Fibroblast of skin of right biceps (primary cell): ENCODE measurements at places on chromosomes 2 and 18.

GRCh38 chr2:106782681-106783080, 103.3 kb downstream of the ST6GAL2 start:
- no peak for DNase-seq

- DNase-seq, result peak; percentile 66
Measured at GRCh38 chr2:197152451-197153228, 157.9 kb downstream of the ANKRD44 start.

- DNase-seq, result no peak
Measured at GRCh38 chr2:60954139-60954538, 63.4 kb upstream of the PEX13 start.

DNA sequence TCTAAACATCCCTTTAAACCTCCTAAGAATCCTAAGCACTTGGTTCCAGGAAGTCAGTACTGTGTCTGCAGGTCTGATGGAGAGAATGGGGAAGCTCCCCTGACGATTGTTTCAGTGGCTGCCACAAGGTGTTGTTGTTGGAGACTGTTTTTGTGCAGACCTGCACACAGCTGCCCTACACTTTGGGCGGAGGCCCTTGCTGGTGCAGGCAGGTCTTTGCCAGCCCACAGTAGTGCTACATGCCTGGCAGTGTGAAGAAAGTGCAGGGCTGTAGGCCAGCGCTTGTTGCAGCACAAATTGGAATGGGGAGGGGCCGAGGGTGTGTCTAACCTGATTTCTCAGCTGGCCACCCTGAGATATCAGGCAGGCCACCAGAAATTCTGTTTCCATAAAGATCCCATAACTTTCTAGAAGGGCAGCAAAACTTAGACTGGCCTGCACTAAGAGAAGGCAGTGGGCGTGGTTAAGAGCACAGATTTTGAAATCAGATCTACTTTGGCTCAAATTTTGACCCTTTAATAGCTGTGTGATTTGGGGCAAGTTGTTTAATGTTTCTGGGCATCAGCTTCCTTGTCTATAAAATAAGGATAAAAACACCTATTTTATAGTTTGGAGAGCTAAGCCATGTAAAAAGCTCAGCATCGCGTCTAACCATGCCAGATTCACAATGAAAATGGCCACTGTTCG, 83.7 kb upstream of the SLC1A4 start:
- DNase-seq, result no peak

GRCh38 chr2:188294352-188294926, 2.8 kb downstream of the GULP1 start:
- no peak for DNase-seq

- DNase-seq, result no peak
Measured at GRCh38 chr2:216863946-216864345, 4.1 kb upstream of the TNP1 start.

GRCh38 chr2:233264667-233265066, 13.2 kb downstream of the ATG16L1 start:
- no peak for DNase-seq

GRCh38 chr2:41495050-41495449, 552.8 kb upstream of the PKDCC start:
- DNase-seq, result peak; percentile 2

GRCh38 chr18:13006531-13007247, 15.5 kb downstream of the CEP192 start:
- DNase-seq, result no peak

GRCh38 chr18:54906331-54907185, 52.7 kb downstream of the CCDC68 start:
- DNase-seq, result peak; percentile 60

DNA sequence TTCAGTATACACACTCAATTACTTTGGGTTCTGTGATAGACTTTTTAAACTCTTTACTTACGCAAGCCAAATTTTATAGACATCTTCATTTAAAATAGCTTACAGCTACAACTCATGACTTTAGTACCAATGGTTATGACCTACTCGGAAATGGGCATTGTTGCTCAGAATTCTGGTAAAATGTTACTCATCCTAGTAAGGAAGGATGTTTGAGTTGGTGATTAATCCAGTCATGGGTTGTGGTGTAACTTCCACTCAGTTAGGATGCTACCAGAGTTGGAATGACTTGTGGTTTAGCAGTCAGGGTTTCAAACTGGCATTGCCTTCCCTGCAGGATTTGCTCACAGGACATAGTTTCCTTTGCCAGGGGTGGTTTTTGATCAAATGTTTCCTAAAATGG, 7.4 kb upstream of the NPC1 start:
- DNase-seq, result peak; percentile 86

DNA sequence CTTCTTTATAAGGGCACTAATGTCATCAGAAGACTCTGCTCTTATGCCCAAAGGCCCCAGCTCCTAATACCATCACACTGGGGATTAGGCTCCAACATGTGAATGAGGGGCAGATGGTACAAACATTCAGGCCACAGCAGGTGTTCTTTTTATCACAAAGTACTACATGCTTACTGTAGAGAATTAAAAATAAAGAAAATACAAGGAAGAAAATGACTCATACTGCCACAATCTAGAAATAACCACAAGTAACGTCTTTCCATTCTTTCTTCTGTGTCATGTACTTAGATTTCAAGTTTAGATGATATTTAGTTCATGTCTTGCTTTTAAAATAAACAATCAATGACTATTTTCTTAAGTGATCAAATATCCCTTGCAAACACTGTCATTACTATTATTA, 100.3 kb upstream of the NEDD4L start:
- peak; percentile 34 for DNase-seq

- DNase-seq, result no peak
Measured at GRCh38 chr2:196510246-196510645, 129.3 kb upstream of the CCDC150 start.

DNA sequence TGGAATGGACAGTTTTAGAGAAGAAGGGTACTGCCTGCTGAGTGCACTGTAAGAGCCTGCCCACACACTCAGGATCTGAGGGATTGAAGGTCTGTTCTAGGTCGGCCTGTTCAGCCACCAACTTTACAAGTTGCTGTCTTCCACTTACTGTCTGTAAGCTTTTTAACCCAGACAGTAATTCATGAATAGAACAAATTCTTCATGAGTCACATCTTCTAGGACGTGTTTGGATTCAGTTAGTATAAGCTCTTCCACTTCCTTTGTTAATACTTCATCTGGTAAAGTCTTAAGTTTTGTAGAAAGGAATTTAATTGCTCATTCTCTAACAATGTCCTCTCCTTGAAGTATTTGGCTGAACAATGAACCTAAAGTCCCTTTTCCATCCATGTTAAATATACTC, 74.6 kb downstream of the PDE11A start:
- DNase-seq, result peak; percentile 86

GRCh38 chr2:32925283-32925815, 21.4 kb upstream of the LTBP1 start:
- no peak for DNase-seq

DNA sequence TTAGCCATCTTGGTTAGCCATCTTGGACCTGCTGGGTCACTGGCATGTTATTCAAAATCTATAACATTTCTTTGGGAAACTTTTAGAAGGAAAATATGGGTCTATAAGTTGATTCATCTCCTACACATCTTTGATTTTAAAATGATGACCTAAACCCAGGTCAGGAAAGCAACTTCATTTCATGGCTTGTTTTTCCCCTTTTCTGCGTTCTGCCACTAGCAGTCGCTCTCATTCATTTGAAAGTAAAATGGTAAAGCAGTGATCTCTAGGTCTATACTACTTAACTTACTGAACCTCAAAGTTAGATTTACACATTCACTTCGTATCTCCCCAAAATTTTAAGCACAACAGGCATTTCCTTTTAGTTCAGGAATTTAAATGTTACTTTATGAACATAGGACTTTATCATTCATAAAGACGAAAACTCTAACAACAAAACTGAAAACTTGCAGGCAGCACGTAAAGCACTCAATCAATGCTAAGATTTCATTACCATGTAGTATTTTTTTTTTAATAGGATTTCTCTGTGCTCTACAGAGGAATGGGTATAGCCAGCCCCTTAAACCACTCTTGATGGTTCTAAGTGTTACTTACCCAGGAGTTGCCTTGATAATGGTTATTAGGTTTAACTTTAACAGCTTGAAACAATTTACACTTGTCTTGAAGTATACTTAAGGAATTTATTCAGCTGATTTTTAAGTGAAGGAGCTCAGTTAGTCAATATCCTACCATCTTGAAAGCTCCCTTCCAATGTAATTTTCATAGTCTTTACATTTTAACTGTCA, 62.5 kb downstream of the GORASP2 start:
- DNase-seq, result no peak

GRCh38 chr2:236061899-236062298, 106.3 kb downstream of the GBX2 start:
- DNase-seq, result no peak

- DNase-seq, result no peak
Measured at GRCh38 chr2:97673915-97674283, 4.4 kb downstream of the C2orf92 start.

DNA sequence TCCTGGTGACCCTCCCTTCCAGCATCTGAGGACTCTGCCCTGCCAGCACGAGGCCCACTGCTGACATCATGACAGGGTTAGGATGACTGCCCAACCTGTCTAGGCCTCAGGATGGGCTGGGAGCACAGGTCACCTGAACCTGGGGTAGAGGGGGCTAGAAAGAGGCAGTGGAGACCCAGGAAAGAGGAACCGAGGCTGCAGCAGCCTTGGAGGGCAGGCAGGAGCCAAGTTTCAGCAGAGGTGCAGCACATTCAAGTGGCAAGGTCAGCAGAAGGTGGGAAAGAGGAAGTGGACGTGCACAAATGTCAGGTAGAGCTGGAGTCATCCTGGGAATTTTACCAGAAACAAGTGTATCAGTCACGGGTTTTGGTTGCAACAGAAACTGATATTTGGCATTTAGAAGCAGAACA, 13.6 kb upstream of the RAB10 start:
- DNase-seq, result no peak

- DNase-seq, result no peak
Measured at GRCh38 chr2:96537734-96538486, 1.4 kb downstream of the ARID5A start.

DNA sequence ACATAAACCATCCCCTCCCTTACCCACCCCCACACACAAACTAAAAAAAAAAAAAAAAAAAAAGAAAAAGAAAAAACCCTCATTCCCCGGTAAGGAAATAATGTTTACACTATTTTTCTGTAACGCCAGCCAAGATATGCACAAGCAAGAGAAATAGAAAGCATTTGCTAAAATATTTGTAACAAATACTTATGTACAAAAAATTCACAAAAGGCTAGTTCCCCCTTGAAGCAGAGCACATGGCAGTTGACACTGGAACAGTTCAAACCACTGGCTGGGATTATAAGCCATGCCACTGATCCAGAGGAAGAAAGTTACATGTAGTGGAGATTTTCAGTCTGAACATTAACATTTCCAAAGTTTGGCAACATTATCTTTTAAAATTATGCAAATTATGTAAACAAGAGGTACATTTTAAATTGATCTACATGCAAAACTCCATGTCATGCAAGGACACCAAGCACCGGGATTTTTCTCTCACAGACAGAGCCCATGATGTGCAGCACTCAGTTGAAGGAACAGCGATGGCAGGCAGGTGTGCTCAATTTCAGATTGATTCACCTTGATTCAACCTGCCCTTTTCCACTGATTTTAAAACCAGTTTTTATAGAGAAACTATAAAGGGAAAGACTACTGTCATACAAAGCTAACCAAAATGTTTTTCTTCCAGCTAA, 21.4 kb downstream of the PNO1 start:
- no peak for DNase-seq

DNA sequence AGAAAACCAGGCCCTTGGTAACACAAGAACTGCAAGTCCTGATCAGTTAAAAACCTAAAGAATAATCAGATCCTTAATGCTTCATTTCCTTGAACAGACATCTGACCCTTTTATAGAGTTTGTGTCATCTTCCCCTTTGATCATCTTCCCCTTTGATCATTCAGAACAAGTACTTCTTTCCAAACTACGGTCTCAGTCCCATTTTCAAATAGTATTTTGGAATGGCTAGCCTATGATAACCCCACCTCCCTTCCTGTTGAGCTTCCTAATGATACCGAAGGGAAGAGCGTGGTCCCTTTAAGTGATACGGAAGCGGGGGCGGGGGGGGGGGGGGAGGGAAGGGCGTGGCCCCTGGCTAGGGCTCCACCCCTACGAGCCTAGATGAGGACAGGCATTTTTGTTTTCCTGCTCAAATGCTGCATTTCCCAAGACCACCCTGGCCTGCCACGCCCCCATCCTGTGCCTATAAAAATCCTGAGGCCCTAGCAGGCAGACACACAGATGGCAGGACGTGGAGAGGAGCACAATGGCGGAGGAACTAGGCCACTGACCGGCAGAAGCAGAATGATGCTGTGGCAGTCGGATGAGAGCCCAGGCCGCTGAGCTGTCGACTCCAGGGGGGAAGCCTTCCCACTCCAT, 24.1 kb upstream of the CHRNA1 start:
- DNase-seq, result peak; percentile 90

DNA sequence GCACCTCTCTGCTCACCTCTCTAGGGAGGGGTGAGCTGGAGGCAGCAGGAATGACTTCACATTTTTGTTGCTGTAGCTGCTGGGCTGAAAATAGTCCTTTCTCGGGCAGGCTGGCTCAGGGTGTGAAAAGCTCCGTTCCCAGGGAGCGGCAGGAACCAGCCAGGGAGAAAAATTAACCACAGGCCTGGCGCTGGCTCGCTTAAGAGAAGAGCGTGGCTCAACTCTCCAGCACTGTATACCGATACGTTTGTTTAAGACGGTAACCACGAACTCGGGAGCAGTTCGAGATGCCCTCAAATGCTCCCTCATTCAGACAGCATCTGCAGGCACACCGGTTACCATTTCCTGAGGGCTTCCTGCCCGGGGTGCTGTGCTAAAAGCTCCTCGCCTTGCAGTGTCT, 129.6 kb downstream of the CELF4 start:
- DNase-seq, result no peak

DNA sequence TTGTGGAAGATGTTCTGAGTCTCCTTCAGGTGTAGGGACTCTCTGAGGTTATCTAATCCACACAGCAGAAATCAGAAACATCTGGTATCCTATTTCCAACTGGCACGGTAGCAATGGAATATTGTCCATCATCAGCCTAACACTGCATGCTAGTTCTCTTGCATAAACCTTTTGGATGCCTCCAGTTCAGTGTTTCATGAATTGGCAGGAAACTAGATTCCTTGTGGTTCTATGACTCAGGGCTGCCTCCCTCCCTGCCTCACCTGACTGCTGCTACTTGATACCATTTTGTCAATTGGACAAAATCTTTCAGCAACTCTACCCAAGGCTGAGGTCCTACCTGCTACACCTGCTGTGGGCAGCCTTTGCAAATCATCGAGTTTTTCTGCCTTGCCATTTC, 130.9 kb downstream of the TPGS2 start:
- DNase-seq, result peak; percentile 81
